Spleen (tissue), 13 donors: ENCODE measurements at places on chromosomes 16 and 17. TPM values are rescaled to one million over a fixed set of nuclear protein-coding genes. Genes with fewer than 3 reads are reported as not detected.

DNA sequence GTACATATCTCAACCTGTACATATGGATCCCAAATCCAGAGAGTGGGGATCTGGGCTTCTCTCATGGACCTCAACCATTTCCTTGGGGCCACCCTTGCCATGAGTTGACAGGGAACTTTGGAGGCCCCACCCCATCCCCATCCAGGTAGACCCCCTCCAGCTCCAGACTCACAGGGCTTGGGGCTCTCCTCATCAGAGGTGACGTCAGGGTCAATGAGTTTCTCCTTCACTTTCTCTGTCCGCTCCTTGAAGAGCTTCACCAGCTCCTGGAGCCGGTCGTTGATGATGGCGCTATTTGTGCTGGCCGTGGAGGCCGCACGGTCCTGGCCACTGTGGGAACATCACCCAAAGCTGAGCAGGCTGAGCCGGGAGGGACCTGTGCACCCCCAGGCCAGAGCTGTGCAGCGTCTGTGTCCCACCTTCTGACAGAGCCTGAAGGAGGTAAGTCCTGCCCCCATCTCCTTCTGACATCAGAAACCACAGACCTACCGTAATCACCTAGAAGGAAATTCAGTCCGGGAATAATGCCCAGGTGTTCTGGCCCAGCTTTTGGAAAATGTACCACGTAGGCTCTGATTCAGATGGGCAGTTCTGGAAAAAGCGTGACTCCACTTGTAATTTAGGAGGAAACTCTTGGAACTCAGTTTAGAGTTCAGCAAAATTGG, 50.6 kb downstream of the CNGB1 start:
- no peak overlapping the region for H3K27ac ChIP-seq
- H3K36me3 ChIP-seq = no peaks in the 10 kb centered on the region
- H3K27me3 ChIP-seq = no peaks in the 10 kb centered on the region
- H3K4me1 ChIP-seq = no peaks in the 10 kb centered on the region
- no peak for DNase-seq

The KRT24 gene
- not detected for total RNA-seq

DNA sequence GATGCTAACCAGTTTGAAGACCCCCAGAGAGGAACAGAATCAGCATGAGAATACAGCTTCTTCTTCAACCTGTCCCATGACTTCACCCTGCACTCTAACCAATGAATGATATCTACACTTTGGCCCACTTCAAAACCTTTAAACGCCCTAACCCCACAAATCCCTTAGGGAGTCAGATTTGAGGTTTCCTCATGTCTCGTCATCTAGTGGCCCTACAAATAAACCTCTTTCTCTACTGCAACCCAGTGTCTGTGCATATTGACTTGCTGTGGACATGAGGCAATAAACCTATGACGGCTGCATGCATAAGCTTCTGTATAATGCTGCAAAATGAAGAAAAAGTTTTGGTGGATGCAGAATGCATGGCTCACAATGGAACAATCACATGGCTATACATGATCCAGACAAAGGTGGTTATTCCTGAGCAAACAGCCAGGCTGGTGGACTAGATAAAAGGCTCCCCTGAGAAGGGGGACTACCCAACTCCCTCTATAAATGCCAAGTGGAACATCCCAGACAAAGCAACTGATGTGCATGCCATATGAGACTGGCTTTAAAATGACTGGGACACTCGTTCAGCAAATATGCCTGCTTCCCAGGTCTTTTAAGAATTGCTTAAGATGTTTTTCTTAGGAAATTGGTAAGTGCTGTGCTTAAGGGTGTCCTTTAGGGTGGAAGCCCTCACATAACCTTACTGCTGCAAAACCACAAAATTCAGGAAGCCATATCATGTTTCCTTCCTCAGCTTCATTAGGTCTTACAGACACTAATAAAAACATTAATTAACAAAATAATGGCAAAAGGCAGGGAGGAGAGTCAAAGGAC, 12.2 kb downstream of the N4BP1 start:
- no peaks in the 10 kb centered on the region for H3K27me3 ChIP-seq
- H3K36me3 ChIP-seq = no peaks in the 10 kb centered on the region
- no peak overlapping the region for H3K4me3 ChIP-seq
- peaks cover 43% of the 10 kb centered on the region for H3K4me1 ChIP-seq

- peaks cover 21% of the 10 kb centered on the region for H3K4me1 ChIP-seq
- no peaks in the 10 kb centered on the region for H3K36me3 ChIP-seq
- no peak for DNase-seq
- no peaks in the 10 kb centered on the region for H3K27me3 ChIP-seq
- H3K4me3 ChIP-seq = no peak overlapping the region
These were observed 19.9 kb downstream of the LDHD start for GRCh38 chr16:75096656-75097055.

The PRSS36 gene
- 1.2 TPM for total RNA-seq

DNA sequence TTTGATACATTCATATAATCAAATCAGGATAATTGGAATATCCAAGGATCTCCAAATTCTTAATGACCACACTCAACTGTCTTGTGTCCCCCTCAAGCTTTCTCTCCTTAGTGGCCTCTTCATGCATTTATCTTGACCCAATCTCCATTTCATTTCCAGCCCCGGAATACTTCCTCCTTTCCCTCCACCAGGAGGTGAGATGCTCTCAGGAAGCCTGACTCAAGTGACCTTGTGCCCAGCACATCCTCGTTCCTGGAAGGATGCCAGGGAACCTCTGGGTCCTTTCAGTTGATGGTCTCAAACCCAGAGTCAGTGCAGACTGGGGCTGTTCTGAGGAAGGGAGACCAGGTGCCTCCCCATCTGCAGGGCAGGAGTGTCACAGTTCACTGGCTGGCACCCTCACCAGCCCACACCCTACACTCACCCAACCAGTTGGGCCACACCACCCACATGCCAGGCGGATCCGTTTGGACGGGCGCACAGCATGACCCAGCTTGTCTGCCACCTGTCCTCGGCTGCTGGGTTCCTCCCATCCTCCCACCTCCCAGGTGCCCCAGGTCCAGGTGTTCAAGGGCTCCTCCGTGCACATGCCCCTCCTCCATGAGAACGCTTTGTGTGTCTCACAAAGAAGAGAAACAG, 14.0 kb upstream of the EMP2 start:
- no peak for DNase-seq
- H3K36me3 ChIP-seq = no peaks in the 10 kb centered on the region
- peaks cover 27% of the 10 kb centered on the region for H3K4me1 ChIP-seq
- H3K27me3 ChIP-seq = no peaks in the 10 kb centered on the region
- H3K4me3 ChIP-seq = no peak overlapping the region

- peak within 1 kb of the TSS; percentile 77 for H3K27ac ChIP-seq
- H3K4me1 ChIP-seq = peaks cover 28% of the 10 kb centered on the region
- H3K27me3 ChIP-seq = no peaks in the 10 kb centered on the region
- peak within 1 kb of the TSS; percentile 98 for H3K4me3 ChIP-seq
- peak; percentile 95 for DNase-seq
These were observed at the start of gene CHTF18 for GRCh38 chr16:788399-789126. TSS of gene CHTF18 (plus strand) at chr16:788620. CDS start at chr16:788685, 65 bp downstream.

- no peak for DNase-seq
- no peak overlapping the region for H3K4me3 ChIP-seq
- peaks cover 39% of the 10 kb centered on the region for H3K4me1 ChIP-seq
- H3K36me3 ChIP-seq = peaks cover 28% of the 10 kb centered on the region
- no peaks in the 10 kb centered on the region for H3K27me3 ChIP-seq
- H3K27ac ChIP-seq = no peak overlapping the region
These were observed 2.7 kb downstream of the CTDNEP1 start for GRCh38 chr17:7248796-7249195.

The OR1A1 gene
- total RNA-seq = not detected

The SHISA6 gene
- not detected for total RNA-seq

- no peaks in the 10 kb centered on the region for H3K27me3 ChIP-seq
- H3K4me3 ChIP-seq = peak overlapping the region; percentile 86
- peaks cover 36% of the 10 kb centered on the region for H3K4me1 ChIP-seq
- H3K36me3 ChIP-seq = peaks cover 24% of the 10 kb centered on the region
These were observed 669 bp downstream of the MIEF2 start for GRCh38 chr17:18261146-18261515.

The DRC3 gene
- 2.0 TPM for total RNA-seq

The RGS11 gene
- 2.8 TPM for total RNA-seq

GRCh38 chr16:57469046-57469445, 6.6 kb downstream of the POLR2C start:
- no peak overlapping the region for H3K27ac ChIP-seq
- H3K4me3 ChIP-seq = no peak overlapping the region
- peaks cover 54% of the 10 kb centered on the region for H3K4me1 ChIP-seq
- peaks cover 100% of the 10 kb centered on the region for H3K36me3 ChIP-seq

GRCh38 chr17:63529711-63530556, 6.8 kb downstream of the KCNH6 start:
- no peak for DNase-seq
- H3K36me3 ChIP-seq = no peaks in the 10 kb centered on the region
- no peak overlapping the region for H3K27ac ChIP-seq
- H3K4me1 ChIP-seq = no peaks in the 10 kb centered on the region
- H3K4me3 ChIP-seq = no peak overlapping the region

GRCh38 chr16:85984947-85985451, 86.0 kb downstream of the IRF8 start:
- no peaks in the 10 kb centered on the region for H3K27me3 ChIP-seq
- peaks cover 83% of the 10 kb centered on the region for H3K4me1 ChIP-seq
- peak; percentile 80 for DNase-seq
- H3K36me3 ChIP-seq = no peaks in the 10 kb centered on the region
- peak overlapping the region; percentile 4 for H3K27ac ChIP-seq

The EPX gene
- total RNA-seq = 1.2 TPM

- no peak overlapping the region for H3K27ac ChIP-seq
- peaks cover 84% of the 10 kb centered on the region for H3K4me1 ChIP-seq
- no peak for DNase-seq
- no peak overlapping the region for H3K4me3 ChIP-seq
- no peaks in the 10 kb centered on the region for H3K27me3 ChIP-seq
These were observed 32.5 kb downstream of the UBE2O start for GRCh38 chr17:76420356-76421043.

GRCh38 chr17:28370035-28370743, at the start of gene VTN:
TSS of gene VTN (minus strand) at chr17:28370307. CDS start at chr17:28370203, 104 bp downstream.
- no peaks in the 10 kb centered on the region for H3K36me3 ChIP-seq
- DNase-seq = no peak
- no peaks in the 10 kb centered on the region for H3K27me3 ChIP-seq
- peaks cover 24% of the 10 kb centered on the region for H3K4me1 ChIP-seq
- peak within 1 kb of the TSS; percentile 70 for H3K4me3 ChIP-seq

GRCh38 chr17:67105213-67105612, 60.9 kb downstream of the CACNG1 start:
- peaks cover 69% of the 10 kb centered on the region for H3K36me3 ChIP-seq
- DNase-seq = no peak
- H3K27me3 ChIP-seq = no peaks in the 10 kb centered on the region
- H3K4me1 ChIP-seq = peaks cover 58% of the 10 kb centered on the region

GRCh38 chr16:12569061-12569460, 234.6 kb downstream of the CPPED1 start:
- no peak overlapping the region for H3K27ac ChIP-seq
- no peaks in the 10 kb centered on the region for H3K27me3 ChIP-seq
- no peak overlapping the region for H3K4me3 ChIP-seq
- DNase-seq = no peak

The CTRL gene
- total RNA-seq = 2.0 TPM

The GLTPD2 gene
- not detected for total RNA-seq

DNA sequence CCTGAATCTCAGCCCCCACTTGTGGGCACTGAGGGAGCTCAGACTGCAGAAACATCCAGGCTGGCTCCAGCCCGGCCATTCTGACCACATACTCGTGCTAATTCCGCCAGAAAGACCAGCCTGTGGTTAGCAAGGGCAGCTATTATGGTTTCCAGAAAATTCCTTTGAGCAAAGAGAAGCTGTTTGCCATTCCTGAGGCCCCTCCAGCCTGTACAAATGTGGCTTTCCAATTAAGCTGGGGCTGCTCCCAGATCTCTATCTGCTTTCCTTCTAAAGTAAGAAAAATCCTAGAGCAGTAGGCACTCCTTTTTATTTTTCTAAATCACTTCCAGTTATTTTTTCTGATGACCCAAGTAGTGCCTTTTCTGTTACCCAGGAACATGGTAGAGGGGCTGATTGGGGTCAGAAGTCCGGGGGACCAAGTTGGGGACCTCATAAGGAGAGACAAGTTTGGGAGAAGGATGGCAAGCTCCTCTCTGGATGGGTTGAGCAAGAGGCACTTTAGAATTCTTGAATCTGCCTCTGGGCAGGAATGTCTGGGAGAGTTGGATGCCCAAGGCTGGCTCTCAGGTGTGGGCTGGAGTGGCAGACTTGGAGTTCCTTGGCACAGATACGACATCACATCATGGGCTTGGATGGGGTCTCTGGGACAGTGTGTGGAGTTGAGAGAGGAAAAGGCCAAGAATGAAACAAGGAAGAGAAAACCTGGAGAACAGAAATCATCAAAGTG, 83.3 kb upstream of the TNRC6C start:
- no peak for DNase-seq
- peak overlapping the region; percentile 24 for H3K4me3 ChIP-seq
- no peaks in the 10 kb centered on the region for H3K27me3 ChIP-seq
- H3K27ac ChIP-seq = peak overlapping the region; percentile 69

DNA sequence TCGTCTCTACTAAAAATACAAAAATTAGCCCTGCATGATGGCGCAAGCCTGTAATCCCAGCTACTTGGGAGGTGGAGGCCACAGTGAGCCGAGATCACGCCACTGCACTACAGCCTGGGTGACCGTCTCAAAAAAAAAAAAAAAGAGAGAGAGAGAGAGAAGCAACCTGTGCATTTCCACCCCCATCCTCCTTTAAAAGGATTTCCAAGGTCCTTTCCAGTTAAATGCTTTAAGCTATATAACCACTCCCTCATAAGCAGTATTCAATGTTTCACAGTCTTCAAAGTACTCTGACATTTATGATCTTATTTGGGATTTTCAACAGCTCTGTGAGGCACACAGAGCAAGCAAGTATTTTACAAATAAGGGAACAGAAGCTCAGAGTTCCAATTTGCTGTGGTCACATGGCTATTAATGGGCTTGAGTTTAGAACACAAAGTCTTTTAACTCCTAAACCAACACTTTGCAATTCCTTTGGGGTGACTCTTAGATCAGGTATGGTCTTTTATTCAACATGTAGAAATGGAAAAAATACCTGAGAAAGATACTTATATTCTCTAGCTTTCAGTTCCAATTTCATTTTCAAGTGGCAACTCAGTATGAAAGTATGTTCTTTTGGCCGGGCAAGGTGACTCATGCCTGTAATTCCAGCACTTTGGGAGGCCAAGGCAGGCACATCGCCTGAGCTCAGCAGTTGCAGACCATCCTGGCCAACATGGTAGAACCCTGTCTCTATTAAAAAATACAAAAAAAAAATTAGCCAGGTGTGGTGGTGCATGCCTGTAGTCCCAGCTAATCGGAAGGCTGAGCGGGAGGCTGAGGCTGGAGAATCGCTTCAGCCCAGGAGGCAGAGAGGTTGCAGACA, 31.3 kb downstream of the SPOP start:
- DNase-seq = no peak
- H3K4me1 ChIP-seq = peaks cover 75% of the 10 kb centered on the region
- H3K36me3 ChIP-seq = peaks cover 11% of the 10 kb centered on the region
- no peaks in the 10 kb centered on the region for H3K27me3 ChIP-seq
- H3K27ac ChIP-seq = peak overlapping the region; percentile 45

The PRSS22 gene
- 0.60 TPM for total RNA-seq
